ENCODE measurements at places on chromosomes 5 and 9.

DNA sequence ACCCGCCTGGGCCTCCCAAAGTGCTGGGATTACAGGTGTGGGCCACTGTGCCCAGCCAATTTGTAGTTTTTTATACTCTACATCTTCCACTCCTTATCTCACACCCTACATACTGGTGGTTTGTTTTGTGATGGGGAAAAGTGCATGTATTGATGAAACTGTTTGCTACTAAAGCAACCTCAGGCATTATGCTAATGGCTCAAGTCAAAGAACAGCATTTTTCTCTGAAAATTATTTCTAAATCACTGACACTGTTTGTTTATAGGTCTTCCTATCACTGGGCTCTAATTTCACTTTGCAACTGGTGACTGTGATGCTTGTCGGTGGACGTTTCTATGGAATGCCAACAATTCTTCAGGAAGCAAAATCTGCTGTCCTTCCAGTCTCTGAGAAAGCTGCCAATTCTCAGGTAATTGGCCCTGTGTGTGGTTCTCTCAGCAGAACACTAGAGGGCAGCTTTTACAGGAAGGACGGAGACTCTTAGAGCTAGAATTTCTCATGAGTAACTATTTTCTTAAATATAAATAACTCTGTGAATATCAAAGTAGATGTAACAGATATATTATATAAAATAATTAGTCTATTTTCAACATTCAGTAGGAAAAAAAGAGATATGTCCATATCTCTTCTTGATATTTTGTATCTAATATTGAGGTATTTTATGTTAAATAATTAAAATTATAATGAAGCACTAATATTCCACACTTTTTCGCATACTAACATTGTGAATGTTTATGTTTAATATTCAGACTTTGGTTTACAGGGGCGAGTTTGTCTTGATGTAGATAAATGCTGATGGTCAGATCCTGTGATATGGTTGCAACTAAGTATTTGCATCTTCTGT lies 244.1 kb downstream of the ADGRV1 start:
- DNase-seq, result peak; percentile 27
- H3K4me3 ChIP-seq, result no peak overlapping the region
- H3K27ac ChIP-seq, result no peak overlapping the region
- H3K27me3 ChIP-seq, result no peaks in the 10 kb centered on the region

GRCh38 chr5:43664501-43665040 lies 61.6 kb downstream of the NNT start:
- H3K27ac ChIP-seq, result no peak overlapping the region
- no peaks in the 10 kb centered on the region for H3K27me3 ChIP-seq
- H3K4me3 ChIP-seq, result no peak overlapping the region
- DNase-seq, result no peak

DNA sequence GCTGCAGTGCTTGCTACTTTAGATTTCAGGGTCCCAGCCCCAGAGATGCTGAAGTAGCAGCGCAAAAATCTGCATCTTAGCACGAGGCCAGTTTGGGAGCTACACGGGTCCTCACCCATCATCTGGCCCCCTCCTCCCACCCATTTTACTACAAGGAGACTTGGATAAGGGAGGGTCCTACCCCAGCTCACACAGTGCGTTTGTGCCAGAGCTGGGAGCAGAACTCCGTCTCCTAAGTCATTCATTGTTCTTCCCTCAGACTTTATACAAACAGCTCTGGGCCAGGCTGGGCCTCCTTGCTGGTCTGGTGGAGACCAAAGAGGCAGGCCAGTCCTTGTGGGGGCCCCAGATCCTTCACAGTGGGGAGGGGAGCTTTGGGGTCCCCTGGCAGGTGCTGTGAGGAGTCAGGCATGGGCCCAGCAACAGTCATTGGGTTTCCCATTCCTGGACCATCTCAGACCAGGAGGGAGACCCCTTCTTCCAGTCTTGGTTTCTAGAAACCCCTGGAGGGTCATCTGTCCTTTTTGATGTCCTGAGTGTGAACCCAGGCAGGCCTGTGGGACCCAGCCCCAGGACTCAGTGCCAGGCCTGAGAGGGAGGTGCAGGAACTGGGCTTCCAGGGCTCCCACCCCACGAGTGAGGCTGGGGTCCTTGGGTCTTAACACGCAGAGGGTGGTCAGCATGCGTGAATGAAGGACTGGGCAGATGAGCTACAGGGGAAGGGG lies 2.3 kb upstream of the IL17B start:
- no peak overlapping the region for H3K4me3 ChIP-seq
- no peak overlapping the region for H3K27ac ChIP-seq
- peaks cover 5% of the 10 kb centered on the region for H3K4me1 ChIP-seq
- no peaks in the 10 kb centered on the region for H3K27me3 ChIP-seq
- no peaks in the 10 kb centered on the region for H3K36me3 ChIP-seq

DNA sequence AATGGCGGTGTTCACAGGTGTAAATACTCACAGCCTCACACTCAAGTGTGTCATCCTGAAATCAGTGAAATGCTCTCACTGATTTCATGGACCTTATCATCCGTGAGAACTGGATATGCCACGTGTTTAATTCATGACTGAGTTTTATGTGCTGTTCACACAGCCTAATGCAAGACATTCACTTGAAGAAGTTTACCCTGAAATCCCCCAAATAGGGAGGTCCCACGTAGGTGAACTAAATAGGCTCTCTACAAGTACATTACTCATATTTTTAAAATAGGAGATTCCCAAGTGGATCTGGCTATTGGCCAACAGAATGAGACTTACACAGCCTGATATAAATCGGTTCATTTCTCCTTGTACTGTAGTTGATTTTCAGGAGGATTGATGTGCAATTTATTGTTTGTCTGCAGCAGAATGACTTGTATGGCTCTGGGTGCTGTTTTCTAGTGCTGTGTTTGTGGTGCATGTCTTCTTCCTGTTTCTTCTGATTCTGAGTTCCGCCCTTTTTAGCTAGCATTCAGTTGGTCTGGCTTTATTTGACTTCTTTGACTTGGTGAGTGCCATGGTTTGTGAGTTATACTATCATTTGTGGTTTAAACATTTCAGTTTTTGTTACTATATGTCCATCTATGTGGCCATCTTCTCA lies 25.1 kb downstream of the TRIO start:
- H3K4me1 ChIP-seq, result peaks cover 25% of the 10 kb centered on the region
- H3K27ac ChIP-seq, result peak overlapping the region; percentile 45
- peak overlapping the region; percentile 23 for H3K4me3 ChIP-seq

DNA sequence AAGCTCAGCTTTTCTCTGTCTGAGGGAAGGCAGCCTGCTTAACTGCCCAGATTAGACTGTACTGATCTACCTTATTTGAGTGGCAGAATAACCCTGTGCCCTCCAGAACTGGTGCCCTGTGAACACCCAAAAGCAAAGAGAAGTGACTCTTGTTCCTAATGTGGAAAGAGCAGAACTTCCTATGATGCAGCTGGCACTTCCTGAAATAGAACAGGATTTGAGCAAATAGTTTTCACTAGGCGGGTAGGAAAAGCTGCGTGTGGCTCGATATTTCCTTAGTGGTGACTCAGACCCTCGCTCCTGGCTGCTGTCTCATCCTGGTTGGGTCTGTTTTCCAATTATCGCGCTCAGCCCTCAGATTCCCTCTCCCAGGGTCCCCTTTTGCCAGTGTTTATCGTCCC lies 89.9 kb downstream of the SH3TC2 start:
- no peaks in the 10 kb centered on the region for H3K36me3 ChIP-seq
- H3K27me3 ChIP-seq, result no peaks in the 10 kb centered on the region
- no peak overlapping the region for H3K27ac ChIP-seq

DNA sequence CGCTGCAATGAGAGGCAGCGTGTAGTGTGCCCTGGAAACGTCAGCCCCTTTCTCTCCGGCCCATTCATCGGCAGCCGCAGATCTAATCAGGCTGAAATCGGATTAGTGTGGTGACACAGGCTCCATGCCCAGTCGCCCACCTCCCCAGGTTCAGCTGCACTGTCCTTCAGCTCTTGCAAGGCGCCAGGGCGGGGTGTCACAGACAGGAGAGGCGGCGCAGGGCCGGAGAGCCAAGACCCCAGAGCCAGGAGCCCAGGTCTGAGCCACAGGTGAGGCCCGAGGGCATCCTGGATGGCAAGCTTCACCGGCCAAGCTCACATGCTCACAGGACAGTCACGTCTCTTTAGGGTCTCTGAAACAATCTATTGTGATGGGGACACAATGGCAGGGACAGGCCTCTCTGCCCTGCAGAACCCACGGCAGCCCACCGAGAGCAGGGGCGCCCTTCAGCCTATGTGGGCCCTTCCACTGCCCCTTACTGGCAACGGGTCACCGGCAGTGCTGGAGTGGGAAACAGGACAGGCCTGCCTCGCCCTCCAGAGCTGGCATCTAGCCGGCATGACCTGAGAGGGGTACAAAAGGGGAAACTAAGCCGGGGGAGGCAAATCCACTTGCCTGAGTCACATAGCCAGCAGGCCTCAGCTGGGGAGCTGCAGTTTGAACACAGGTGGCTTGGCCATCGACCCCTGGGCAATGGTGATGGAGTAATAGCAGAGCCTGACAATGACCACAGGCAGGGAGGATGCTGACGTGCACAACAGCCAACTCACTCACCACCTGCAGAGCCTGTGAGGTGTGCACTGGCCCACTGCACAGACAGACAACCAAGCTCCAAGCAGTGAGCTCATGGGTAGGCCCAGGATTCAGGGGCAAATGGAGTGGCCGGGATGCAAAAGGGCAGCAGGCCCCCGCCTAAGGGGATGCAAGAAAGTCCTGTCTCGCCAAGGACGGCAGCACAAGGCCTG lies 48.1 kb downstream of the VAV2 start:
- H3K27me3 ChIP-seq, result no peaks in the 10 kb centered on the region
- H3K27ac ChIP-seq, result no peak overlapping the region
- no peak for DNase-seq
- no peak overlapping the region for H3K4me3 ChIP-seq

DNA sequence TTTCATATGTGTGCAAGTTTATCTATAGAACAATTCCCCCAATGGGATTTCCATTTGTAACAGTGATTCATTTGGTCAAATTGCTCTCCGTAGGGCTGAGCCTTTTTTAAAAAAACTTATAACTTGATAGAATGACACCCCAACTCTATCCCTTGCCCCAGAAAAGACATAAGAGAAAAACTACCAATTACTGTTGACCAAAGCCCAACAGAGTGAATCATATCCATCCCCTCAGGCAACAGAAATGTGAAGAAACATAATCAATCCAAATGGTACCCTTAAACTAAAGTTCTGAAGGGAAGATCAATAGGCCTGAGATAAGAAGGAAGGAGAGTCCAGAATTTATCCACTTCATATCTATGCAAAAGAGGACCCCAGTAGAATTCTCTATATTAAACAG lies 17.8 kb downstream of the TICAM2 start:
- H3K36me3 ChIP-seq, result no peaks in the 10 kb centered on the region
- H3K4me3 ChIP-seq, result no peak overlapping the region
- H3K27ac ChIP-seq, result no peak overlapping the region
- no peak for DNase-seq

- DNase-seq, result no peak
- H3K36me3 ChIP-seq, result no peaks in the 10 kb centered on the region
Observed at GRCh38 chr5:53369681-53370080, 110.7 kb upstream of the FST start.

GRCh38 chr5:158875272-158875679 lies 224.4 kb downstream of the EBF1 start:
- no peaks in the 10 kb centered on the region for H3K27me3 ChIP-seq
- no peak overlapping the region for H3K4me3 ChIP-seq
- no peak for DNase-seq
- no peaks in the 10 kb centered on the region for H3K36me3 ChIP-seq
- peak overlapping the region; percentile 32 for H3K27ac ChIP-seq
- no peaks in the 10 kb centered on the region for H3K4me1 ChIP-seq

DNA sequence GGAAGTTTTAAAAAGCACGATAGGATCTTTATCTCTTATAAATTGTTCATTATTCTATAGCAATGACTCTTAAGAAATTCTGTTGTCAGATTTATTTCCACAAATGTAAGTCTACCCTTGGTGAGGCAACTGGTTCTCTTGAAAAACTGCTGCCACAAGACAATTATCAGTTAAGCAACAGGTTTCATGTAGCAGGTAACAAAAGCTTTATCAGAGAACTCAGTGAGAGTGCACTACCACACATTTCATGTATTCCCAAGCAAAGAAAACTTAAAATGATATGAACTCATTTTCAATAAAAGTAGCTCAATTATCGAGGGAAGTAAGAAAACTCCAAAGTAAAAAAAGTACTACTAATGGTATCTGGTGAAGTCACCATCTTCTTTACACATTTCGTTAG lies 9.4 kb downstream of the NR6A1 start:
- H3K27ac ChIP-seq, result no peak overlapping the region
- DNase-seq, result no peak
- no peaks in the 10 kb centered on the region for H3K36me3 ChIP-seq
- H3K27me3 ChIP-seq, result peaks cover 31% of the 10 kb centered on the region
- H3K4me3 ChIP-seq, result no peak overlapping the region

GRCh38 chr9:79046401-79046800 lies 525.4 kb upstream of the TLE4 start:
- H3K27ac ChIP-seq, result no peak overlapping the region
- no peaks in the 10 kb centered on the region for H3K4me1 ChIP-seq
- no peaks in the 10 kb centered on the region for H3K27me3 ChIP-seq
- H3K36me3 ChIP-seq, result no peaks in the 10 kb centered on the region

GRCh38 chr9:134658378-134658955 lies 16.9 kb downstream of the COL5A1 start:
- H3K27me3 ChIP-seq, result no peaks in the 10 kb centered on the region
- H3K4me1 ChIP-seq, result no peaks in the 10 kb centered on the region
- no peaks in the 10 kb centered on the region for H3K36me3 ChIP-seq
- H3K27ac ChIP-seq, result no peak overlapping the region

DNA sequence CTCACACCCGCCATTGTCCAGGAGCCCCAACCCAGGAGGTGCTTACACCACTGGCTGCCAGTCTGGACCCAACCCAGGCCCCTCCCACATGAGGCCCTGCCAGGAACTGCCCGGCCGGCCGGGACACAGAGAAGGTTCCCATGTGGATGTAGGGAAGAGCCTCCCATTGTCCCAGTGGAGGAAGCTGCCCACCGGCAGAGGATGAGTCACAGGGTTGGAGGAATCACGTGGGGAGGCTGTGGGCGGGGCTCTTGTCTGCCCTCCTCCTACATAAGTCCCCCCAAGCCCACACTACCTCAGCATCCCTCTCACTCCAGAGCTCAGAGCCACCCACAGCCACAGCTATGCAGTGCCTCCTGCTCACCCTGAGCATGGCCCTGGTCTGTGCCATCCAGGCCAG lies 26.1 kb downstream of the PAEP start:
- H3K4me1 ChIP-seq, result no peaks in the 10 kb centered on the region
- H3K4me3 ChIP-seq, result no peak overlapping the region
- no peak for DNase-seq
- no peak overlapping the region for H3K27ac ChIP-seq
- no peaks in the 10 kb centered on the region for H3K36me3 ChIP-seq
- H3K27me3 ChIP-seq, result peaks cover 2% of the 10 kb centered on the region

Measured in natural killer cell (primary cell).